NCI-H774 (cell line): ENCODE measurements at places on chromosomes 12 and 14.

DNA sequence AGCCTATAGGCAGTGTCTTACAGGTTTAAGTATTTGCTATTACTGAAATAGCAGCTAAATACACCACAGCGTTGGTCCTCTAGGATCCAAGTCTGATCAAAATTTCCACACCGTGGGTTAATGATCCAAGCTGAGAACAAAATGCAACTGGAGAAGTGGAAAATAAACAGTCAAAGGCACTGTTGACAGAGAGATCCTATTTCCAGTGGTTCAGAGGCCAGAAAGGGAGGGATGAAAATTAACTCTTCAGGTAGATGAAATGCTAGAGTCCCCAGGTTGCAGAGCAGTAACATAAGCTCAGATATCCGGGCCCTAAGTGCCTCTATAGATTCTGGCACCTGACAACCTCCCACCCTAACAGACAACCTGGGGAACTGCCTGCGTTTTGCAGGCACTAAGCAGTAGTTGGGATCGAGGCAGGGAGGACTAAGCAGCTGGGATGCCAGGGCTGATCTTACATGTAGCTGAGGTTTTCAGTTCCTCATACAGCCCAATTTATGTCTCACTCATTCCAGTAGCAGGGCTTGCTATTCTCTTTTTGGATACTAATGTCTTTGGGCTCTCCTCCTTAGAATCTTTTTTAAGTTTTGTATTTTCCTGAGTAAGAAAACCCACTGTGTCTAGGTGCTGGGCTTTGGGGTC is 42.7 kb upstream of the CRACR2A start:
- peak; percentile 45 for DNase-seq

DNA sequence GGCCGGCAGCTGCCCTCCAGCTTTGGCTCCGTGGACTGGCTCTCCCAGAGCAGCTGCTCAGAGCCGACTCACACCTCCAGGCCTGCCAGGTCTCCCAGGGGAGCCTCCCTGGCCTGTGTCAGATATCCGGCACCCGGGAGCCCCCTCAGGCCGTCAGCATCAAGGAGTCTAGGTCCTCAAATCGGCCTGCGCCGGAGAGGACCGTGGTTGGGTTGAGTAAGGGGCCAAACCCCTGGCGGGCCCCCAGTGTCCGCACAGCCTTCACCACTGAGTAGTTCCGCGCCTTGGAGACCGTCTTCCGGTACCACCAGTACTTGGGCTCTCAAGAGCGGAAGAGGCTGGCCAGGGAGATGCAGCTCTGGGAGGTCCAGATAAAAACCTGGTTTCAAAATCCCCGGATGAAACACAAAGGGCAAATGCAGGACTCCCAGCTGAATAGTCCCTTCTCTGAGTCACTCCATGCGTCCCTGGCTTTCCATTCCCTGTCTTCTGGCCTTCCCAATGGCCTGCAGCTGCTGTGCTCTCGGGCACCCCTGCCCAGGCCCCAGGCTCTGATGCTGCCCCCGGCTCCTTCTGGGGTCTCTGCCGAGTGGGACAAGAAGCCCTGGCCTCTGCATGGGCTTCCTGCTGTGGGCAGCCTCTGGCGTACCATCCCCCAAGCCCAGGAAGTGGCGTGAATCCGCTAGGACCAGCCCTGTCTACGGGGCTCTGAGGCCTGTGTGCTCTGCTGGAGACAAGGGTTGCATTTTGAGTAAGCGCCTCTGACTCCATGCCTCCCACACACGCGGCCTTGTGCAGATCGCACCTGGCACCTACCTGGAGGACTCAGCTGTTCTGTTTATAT is 245.1 kb upstream of the ATXN7L3B start:
- DNase-seq, result no peak

DNA sequence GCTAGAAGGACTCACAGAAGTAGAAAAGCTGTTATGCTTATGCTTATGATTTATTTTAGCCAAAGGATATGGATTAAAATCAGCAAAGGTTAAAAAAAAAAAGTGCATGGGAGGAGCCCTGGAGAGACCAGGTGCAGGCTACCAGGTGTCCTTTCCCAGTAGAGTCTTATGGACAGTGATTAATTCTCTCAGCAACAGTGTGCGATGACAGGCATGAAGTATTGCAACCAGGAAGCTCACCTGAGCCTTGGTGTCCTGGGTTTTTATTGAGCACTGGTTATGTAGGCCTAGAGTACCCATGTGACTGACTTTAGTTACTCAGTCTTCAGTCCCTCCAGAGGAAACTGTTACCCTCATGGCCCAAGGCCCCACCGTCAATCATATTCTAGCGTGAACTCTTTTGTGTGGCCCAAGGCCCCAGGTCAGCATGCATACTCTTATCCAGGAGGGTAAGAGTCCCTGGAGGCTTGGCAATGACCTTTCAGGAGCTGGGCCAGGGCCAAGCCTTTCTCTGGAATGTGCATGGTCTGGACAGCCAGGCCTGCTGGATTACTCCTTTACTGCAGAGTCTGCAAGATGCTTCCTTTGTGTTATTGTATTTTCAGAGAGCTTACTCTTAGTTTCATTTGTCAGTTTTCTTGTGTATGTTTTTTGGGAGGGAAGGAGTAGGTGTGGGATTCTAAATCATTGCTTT is 69.6 kb upstream of the RD3L start:
- DNase-seq, result no peak

- DNase-seq, result no peak
Observed at GRCh38 chr12:570921-571794, 92.1 kb downstream of the NINJ2 start.

DNA sequence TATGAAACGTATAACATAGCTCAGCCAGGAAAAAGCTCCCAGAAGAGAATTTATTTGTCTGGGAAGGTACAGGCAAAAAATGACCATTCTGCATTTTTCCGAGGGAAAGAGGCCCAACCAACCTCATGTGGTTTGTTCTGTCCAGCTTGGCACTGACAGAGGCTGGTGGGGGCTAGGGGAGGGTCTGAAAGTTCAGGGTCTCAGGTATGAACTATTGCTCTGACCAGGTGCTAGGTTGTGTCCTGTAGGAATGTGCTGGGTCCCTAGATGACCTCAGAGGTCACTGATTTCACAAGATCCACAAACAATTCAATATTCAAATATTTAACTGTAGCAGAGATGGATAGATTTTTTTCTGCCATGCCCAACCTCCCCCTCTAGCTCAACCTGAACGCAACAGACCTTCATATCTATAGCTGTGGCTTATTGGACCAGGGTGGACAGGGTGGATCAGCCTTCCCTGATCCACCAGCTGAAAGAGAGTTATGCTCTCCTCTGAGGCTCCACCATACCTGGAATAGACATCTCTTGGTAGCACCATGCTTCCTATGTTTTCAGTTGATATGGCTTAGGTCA is 32.9 kb upstream of the IFT81 start:
- DNase-seq, result no peak

- DNase-seq, result no peak
Observed at GRCh38 chr12:51131745-51132521, 41.0 kb downstream of the TFCP2 start.

DNA sequence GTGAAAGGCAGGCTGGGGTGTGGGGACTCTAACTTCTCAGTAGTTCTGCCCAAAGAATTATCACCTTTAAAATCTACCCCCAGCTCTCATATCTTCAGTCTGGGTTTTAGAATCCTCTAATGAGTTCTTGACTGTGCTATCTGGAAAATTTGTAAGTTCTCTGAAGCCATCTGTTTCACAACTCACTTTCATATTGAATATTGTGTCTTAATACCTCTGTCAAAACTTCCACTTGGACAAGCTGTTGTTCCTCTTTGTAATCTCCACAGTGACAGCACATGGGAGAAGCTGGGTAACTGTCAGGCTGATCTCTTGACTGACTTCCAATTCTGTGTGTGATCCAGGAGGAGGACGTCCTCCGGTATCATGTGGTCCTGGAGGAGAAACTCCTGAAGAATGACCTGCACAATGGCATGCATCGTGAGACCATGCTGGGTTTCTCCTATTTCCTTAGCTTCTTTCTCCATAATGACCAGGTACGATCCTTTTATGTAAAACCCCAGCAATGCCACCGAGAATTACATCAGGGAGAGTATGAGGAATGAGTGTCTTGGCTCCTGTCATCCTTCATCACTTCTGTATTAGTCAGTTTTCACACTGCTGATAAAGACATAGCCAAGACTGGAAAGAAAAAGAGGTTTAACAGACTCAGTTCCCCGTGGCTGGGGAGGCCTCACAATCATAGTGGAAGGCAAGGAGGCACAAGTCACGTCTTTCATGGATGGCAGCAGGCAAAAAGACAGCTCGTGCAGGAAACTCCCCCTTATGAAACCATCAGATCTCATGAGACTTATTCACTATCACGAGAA is 111.9 kb downstream of the STAB2 start:
- no peak for DNase-seq

GRCh38 chr14:87233806-87234384 is 759.1 kb downstream of the GALC start:
- DNase-seq, result no peak

GRCh38 chr12:86917121-86917520 is 660.9 kb upstream of the MGAT4C start:
- DNase-seq, result no peak

DNA sequence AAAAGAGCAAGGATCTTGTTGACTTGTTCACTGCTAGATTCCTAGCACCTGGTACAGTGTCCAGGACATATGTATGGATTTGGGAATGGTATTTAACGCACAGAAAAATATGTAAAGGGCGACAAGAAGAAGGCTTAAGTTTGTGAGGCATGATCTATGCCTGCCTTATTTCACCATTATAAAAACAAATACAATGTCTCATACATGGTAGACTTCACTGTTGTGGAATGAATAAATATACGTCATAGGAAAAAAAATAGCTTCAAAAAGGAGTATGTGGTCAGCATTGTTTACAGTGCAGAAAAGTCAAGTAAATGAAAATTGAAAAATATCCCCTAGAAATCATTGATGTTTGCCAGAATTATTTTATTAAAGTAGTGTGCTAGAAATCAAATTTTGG is 30.0 kb downstream of the HCFC2 start:
- no peak for DNase-seq
